ENCODE measurements at places on chromosomes 16 and 17.

GRCh38 chr17:31491376-31492131, 100.1 kb downstream of the RAB11FIP4 start:
- no peak for DNase-seq

- DNase-seq = no peak
Observed at GRCh38 chr16:85416228-85417109, 196.7 kb upstream of the GSE1 start.

DNA sequence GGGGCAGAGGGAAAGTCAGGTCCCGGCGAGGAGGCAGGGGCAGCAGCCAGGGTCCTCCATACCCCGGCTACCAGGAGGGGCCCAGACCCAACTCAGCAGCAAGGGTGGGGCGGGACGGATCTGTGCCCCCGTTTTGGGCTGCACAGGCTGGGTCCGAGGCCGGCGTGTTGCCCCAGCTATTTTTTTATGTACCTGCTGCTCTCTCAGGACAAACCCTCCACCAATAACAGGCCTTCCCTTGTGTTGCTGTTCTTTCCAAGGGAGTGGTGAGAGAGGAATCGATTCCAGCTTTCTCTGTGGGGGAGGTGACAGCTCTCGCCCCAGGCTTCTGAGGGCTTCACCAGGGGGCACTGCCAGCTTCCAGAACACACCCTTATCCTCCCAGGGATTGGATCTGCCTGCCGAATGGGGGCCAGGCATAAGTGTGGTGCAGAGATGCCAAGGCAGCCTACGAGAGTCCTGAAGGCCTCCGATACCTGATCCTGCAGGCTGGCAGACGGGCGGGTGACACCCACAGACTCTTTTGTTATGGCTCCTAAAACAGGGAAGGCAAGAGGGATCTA, 22.3 kb downstream of the RTN4RL1 start:
- DNase-seq = no peak

GRCh38 chr16:77199211-77199610, at the start of gene SYCE1L:
Gene SYCE1L, plus strand, starts transcription at chr16:77199408. Its CDS starts 44 bp downstream, at chr16:77199452.
- DNase-seq = no peak

DNA sequence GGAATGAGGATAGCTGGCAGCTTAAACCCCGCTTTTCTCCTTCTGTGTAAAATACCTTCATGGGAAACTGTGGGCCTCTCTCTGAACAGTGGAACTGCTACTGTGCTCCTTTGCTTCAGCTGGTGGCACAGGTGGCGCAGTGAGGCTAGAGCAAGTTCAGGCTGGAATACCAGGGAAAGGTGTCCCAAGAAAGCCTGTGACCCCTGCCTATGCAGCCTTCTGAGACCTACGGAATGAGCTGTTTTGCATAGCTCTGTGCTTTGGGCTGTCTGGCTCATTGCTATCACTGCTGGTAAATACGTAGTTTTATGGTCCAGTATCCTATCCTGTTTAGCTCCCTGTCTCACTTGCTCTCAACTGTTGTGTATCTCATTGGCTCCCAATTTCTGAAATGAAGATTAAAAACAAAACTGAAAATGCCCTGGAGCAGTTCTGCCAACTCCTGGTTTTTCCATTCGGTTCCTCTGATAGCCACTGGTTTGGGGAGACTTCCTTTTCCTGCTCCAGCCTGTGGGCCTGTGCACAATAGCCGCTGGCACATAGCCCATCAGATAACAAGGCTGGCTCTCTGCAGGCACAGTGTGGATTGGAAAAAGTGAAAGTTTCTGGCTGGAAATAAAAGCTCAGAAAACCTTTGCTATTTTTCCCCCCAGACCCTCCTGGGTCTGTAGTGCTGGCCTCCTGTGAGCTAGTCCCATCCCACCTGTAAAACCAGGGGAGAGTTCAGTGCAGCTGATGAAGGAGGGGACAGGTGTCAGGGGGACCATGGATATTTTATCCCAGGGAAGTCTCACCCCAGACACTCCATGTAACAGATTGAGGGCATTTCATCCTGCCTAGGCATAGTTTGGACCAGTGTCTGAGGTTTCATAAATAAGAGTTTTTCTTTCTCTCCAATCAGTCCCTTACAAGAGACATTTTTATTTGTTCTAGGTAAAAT, 24.0 kb downstream of the LIMD2 start:
- DNase-seq = no peak

- DNase-seq = no peak
Observed at GRCh38 chr16:1770328-1771187, 785 bp downstream of the NME3 start.

DNA sequence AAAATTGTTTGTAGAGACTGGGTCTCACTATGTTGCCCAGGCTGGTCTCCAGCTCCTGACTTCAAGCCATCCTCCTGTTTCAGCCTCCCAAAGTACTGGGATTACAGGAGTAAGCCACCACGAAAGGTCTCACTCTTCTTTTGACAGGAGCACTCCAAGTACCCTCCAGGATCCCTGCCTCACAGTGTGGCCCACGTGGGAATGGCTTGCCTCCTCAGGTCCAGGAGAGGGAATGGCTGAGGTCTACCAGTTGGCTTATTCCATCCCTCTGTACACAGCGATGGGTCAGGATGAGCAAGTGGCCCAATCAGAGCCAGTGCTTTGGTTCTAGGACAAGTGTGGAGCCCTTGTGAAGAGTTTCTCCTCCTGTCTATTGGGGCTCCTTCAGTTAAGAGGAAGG, 73.7 kb upstream of the ZNF423 start:
- no peak for DNase-seq

- no peak for DNase-seq
Observed at GRCh38 chr16:84735849-84736586, 36.2 kb downstream of the USP10 start.

- no peak for DNase-seq
Observed at GRCh38 chr16:22843856-22844255, 29.9 kb downstream of the HS3ST2 start.

DNA sequence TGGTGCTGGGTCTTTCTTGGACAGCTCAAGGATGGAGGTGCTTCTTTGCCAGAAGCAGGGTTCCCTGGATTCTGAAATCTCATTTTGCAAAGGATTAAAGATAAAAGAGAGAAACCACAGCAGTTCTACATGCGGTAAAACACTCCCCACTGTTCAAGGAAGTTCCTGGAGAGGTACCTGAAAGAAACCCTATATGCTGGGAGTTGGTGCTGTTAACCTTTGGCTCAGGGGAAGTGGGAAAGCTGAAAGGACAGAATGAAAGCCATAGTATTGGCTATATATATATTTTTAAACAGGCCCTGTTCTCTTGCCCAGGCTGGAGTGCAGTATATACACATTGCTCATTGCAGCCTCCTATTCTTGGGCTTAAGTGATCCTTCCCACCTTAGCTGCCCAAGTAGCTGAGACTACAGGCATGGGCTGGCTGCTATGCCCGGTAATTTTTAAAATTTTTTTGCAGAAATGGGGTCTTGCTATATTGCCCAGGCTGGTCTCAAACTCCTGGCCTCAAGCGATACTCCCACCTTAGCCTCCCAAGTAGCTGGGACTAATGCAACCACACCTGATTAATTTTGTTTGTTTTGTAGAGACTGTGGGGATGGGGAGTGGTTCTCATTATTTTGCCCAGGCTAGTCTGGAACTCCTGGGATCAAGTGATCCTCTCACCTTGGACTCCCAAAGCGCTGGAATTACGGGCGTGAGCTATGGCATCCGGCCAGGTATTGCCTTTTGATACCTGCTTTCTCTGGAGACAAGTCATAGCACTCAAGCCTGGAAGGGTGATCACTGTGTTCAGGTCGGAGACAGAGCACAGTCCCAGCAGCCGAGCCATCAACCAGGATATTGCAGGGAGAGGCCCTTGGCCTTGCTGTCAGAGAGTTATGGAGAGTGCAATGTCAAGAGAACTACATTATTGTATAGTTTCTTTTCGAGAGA, 55.2 kb downstream of the MSI2 start:
- no peak for DNase-seq

GRCh38 chr17:39084558-39084957, 66.9 kb downstream of the PLXDC1 start:
- no peak for DNase-seq

DNA sequence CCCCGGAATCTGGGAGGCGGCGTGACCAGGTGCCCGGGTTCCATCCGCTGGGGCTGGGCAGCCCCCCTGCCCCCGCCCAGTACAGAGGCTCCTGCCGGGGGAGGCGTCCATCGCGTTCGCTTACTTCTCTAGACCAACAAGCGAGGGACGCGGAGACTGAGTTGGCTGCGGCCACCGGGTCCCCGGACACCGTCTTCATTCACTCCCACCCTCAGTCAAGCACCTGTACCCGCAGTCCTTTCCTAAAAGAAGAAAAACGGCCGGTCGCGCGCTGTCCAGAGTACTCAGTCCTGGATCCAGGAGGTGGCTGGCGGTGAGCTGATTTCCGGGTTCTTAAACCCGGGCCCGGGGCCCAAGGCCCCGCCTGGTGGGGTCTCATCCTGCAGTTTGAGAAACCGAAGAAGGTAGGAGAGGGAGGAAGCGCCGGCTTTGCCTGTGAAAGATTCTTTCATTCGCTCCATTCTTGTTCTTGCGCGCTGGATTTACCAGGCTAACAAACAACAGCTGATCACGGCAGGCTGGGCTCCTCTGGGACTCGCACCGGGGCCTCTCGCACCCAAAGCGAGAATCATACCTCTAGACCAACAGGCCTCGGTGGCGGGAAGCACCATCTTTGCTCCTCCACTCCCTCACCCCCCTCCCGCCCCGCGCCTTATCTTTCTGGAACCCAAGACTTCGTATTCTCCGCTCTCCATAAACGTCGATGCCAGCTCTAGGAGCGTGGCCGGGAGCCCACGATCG, 17.4 kb upstream of the OR1F1 start:
- DNase-seq = no peak

DNA sequence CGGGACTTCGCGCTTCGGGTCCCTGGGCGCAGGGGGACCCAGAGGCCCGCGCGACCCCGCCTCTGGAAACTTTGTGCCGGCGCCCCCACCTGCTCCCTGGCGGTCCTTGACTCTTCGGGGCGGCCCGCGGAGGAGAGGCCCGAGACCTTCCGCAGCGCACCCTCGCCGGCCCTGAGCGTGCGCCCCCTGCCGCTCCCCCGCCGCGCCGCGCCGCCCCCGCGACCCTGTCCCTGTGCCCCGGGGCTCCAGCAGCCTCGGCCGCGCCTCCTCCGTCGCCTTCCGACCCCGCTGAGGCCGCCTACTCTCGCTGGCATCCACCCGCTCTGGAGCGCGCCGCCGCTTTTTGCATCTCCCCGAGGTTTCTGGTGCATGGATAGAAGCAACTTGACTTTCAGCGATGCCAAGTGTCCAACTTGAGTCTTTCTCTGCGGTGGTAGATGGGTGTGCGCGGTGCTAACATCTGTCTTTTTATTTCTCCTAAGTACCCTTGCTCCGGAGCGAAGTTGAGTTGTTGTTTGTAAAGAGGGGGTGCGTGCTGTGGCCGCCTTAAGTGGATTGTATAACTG, 414 bp downstream of the DUSP14 start:
- no peak for DNase-seq

GRCh38 chr17:63519972-63520882, 2.9 kb upstream of the KCNH6 start:
- no peak for DNase-seq

- no peak for DNase-seq
Observed at GRCh38 chr16:64865069-64865696, 256.7 kb downstream of the CDH11 start.

GRCh38 chr16:89795676-89796075, 20.8 kb downstream of the FANCA start:
- DNase-seq = no peak

DNA sequence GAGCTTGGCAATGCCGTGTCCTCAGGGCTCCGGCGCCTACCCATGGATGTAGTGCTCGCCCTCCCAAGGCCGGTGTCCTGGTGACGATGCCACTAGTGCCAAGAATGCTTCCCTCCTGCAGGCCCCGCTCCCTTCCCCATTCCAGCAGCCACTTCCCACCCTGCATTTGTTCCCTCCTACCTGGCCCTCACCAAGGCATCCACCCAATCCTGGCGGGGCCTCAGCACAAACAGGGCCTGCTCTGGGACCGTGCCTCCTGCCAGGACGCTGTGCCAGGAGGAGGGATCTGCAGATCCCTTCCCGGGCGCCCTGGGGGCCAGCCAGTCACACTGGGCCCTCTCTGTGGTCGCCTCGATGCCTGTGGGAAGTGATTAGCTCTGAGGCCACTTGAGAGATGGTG, 25.1 kb downstream of the ABR start:
- no peak for DNase-seq

DNA sequence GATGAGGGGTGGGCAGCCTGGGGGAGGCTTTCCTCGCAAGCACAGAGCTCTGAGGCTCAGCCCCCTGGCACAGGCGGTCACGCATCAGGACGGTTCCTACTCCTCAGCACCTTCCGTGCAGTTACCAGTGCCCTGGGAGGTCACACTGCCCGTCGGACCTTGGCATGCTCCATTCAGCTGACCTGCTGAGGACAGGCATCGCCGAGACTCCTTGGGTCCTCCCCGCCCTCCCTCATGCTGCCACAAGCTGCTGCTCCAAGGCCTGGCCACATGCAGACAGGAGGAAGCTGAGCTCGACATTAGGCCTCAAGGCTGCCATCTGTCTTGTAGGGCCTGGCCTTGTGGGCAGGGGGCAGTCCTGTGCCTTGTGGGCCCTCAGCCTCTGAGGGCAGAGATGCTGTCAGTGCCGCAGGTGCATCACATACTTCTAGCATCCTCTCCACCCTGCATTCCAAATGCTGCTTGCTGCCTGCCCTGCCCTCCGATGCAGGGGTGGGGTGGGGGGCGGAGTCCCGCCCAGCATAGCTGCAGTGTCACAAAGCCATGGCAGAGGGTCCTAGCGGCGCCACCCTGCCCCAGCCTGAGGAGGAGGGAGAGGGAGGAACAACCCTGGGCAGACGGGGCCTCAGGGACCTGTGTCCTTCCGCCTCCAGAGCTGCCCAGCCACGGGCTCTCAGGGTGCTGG, 9.3 kb downstream of the C16orf90 start:
- no peak for DNase-seq

- no peak for DNase-seq
Observed at GRCh38 chr17:54967621-54968261, 713 bp downstream of the COX11 start.

GRCh38 chr17:18377437-18378204, at the start of gene EVPLL:
Gene EVPLL, plus strand, starts transcription at chr17:18377778. Its CDS starts 3,160 bp downstream, at chr17:18380938.
- DNase-seq = no peak

GRCh38 chr16:57628783-57629293, 408 bp downstream of the ADGRG1 start:
- no peak for DNase-seq

Data from esophagus squamous epithelium (tissue), 5 donors.